ENCODE measurements at places on chromosomes 3 and 15.

GRCh38 chr3:33128706-33129105 is 14.9 kb downstream of the CRTAP start:
- no peak for DNase-seq

GRCh38 chr15:72496783-72497182 is 22.7 kb downstream of the ARIH1 start:
- no peak for DNase-seq

DNA sequence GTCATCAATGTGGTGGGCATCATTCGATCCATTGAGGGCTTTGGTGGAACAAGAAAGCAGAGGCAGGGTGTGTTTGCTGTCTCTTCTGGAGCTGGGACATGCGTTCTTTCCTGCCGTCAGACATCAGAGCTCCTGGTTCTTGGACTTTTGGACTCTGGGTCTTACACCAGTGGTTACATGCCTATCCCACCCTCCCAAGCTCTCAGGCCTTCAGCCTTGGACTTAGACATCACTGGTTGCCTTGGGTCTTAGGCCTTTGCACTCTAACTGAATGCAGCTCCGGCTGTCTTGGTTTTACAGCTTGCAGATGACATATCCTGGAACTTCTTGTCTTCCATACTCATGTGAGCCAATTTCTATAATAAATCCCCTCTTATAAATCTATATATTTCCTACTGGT is 8.1 kb upstream of the MASP1 start:
- DNase-seq = no peak

DNA sequence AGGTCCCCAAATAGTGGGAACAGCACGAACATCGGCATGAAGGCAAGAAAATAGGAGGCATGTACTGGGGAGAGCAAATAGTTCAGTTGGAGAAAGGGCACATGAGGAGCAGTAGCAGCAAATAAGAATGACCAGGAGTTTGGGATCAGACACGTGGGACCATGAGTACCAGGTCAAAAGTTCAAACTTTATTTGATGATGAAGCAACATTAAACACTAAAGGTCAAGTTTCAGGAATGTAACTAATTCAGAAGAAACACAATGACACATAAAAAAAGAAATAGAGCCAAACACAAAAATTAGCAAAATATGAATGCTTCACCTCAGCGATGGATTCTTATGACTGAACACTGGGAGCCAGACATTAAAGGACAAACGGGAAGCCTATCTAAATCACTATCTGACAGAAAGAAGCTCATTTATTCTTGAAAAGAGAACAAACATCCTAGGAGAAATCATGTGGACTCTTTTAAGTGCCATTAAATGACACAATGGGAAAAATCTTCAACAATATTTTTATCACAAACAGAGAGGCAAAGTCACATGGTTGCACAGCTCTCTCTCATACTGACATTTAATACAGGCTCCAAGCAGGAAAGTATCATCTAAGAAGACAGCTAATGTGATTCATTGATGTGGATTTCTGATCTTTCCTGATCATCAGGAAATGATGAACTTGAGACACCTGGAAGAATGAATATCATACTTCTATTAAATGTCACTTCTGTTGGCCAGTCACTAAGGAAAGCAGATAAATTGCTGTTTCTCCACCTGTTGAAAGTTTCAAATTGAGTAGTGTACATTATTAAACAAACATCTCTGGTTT is 216.9 kb upstream of the THBS1 start:
- DNase-seq = no peak

DNA sequence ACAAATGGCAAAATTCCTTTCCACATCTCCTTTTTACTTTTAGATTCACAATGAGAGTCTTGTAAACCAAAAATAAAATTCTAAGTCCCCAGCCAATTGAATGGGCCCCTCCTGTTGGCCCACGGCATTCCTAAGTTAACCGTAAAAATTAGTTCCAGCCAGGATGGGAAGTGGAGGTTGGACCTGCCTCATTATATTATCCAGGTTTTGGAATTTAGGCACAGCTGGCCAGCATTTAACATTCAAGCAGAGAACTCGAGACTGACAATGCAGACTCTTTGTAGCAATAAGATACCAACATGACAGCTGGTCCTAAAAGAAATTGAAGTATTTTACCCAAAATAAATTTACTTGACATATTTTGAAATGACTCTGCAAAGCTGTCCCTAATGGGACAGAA is 321.0 kb upstream of the NAALADL2 start:
- no peak for DNase-seq

- DNase-seq = no peak
These were observed 57.2 kb upstream of the SLC7A14 start for GRCh38 chr3:170642882-170643601.

- no peak for DNase-seq
These were observed 26.9 kb downstream of the GRAMD2A start for GRCh38 chr15:72170691-72171090.

DNA sequence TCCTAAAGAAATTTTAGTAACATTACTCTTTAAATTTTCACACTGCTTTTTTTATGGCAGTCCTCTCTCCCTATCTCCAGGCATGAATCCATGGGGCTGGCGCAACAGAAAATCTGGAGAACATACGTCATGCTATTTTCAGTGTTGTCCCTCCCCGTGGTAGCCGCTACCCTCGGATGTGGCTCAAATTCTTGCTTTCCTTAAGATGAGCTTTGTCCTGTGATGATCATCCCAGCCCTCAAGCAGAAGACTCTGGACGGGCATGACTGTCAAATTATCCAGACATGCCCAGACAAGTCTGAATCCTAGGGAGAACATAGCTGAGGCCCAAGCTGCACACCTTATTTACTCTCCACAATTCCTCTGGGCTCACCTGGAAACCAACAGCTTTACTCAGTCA is 49.1 kb downstream of the FMN1 start:
- no peak for DNase-seq

DNA sequence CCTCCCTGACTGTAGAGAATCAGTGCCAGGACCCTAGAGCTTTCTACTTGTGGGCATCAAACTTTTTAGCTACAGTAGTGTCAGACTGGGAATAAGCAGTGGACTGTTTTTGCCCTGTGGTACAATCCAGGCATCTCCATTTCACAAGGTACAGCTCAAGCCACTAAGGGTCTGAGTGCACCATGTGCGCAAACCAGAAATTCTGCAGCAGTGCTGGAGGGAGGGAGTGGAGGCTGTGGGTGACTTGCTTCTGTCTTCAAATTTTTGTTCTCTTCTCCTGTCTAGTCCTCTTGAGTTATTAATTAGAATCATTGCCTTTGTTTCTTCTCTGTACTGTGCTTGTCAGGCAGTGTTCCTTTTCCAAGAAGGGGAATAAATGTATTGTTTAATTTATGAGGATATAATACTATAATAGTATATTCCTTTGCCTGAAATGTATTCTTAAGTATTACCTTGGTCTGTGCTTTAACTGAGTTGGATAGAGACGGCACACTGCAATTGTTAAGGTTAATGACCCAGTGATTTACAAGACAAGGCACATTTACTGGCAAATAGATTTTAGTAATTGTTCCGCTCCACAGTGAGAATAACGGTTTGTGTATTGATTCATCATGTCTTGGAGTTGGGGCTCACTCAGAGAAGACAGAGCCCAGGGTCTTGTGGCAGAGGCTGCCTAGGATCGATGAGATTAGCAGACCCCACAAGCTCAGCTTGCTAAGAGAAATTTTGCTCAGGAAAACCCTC is 390.6 kb upstream of the CFAP20DC start:
- DNase-seq = no peak

DNA sequence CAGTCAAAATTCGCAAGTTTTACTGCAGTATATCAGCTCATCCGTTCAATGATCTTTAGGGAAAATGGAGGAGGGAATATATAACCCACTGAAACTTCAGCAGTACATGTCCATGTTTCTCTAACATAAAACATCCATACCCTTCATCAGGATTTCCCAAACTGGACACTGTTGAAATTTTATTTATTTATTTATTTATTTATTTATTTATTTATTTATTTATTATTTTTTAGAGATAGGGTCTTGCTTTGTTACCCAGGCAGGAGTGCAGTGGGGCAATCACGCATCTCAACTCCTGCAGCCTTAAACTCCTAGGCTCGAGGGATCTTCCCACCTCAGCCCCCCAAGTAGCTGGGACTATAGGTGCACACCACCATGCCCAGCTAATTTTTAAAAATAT is 14.8 kb upstream of the HLTF start:
- no peak for DNase-seq

DNA sequence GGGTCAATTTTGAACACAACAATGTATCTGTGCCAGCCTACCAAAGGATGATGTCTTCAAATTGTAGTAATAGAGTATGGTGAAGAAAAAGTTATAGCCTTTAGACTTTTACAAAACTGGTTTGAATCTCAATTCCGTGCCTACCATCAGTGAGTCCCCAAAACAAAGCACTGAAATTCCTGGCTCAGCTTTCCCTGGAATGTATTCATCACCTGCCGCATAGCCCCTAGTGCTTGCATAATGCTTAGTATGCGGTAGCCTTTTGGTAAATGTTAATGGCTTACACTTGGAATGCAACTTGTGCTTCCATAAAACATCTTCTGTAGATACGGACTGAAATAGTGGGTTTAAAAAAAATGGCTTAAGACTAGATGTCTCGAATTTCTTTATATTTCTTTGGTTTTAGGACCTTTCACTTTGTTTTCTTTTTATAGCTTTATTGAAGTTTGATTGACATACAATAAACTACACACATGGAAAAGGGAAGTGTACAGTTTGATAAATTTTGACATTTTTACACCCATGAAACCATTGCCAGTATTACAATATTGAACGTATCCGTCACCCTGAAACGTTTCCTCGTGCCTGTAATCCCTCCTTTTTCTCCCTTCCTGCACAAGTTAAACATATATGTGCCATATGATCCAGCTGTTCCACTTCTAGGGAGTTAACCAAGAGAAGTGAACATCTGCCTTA is 12.1 kb downstream of the SACM1L start:
- no peak for DNase-seq

DNA sequence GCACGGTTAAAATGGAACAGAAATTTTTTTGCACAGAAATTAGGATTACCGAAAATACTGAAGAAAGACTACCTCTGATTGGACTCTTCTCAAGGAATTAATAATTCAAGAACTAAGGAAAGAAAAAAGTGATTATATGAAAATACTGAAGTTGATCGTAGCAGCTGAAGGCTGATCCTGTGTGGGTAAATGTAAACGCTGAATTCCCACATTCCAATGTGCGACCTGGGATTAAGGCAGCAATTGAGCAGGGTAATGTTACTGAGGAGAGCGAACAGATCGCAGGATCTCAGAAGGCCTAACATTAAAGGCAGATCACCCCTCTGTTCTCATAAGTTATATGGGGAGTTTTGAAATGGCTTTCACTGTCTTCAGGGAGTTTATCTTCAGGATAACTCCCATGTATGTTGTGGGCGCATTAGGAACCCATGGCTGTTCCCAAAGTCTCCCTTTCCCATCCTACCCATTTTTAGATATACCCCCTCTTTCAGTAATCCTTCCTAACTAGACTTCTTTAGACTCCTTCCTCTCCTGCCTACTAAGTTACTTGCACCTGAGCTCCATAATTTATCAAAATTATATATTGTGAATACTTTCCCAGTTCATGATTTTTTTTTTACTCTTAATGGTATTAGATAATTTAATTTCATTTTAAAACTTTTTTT is 1.0 kb upstream of the UBL7 start:
- DNase-seq = peak; percentile 12

DNA sequence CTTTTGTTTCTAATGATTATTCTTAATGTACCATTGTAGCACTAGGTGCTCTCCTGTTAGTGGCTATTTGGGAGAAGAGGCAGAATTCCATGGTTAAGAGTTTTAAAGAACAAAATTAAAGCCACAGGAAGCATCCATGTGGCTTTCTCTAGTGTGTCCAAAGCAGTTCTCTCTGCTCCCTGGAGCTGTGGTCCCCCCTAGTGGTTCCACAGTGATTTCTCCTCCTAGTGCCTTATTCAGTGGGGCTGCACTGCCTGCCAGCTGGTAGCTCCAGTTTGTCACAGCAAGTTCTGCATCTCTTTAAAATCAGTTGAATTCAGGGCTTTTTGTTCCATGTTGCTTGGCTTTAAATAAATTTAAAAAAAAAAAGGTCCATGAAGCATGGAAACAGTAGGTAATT is 39.6 kb upstream of the FAM98B start:
- DNase-seq = peak; percentile 55

GRCh38 chr3:66425032-66425431 is 75.8 kb downstream of the LRIG1 start:
- no peak for DNase-seq

DNA sequence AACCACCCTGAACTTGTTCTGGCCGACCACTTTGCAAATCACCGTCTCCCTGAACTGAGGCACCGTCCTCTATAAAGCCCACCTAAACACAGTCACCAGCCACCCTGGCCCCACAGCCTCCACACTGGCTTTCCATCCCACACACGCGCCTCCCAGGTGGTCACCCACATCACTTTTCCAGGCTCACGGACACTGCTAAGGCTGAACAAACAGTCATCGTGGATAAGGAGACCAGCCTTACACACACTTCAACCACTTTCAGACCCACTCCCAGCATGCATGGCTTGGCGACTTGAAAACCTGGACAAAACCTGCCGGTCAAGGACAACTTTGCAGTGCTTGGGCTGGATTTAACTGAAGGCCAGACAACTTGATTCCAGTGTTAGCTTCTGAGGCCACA is 8.4 kb downstream of the CHSY1 start:
- no peak for DNase-seq

DNA sequence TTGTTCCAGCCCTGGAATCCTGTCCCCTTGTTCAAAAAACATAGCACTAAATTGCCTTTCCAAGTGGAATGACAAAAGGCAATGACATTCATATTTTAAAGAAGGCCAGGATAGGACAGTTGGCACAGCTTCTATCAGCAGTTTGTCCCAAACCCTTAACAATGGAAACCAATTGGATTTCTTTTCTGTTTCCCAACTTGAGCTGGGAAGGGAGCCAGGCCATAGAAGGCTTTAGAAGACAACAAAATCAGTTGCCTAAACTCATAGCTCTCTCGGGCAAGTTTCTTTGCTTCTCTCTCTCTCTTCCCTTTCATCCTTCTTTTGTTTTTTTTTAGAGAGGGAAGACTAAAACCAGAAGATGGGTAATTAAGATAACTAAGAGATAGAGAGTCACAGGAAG is 227.7 kb upstream of the TPRG1 start:
- no peak for DNase-seq

DNA sequence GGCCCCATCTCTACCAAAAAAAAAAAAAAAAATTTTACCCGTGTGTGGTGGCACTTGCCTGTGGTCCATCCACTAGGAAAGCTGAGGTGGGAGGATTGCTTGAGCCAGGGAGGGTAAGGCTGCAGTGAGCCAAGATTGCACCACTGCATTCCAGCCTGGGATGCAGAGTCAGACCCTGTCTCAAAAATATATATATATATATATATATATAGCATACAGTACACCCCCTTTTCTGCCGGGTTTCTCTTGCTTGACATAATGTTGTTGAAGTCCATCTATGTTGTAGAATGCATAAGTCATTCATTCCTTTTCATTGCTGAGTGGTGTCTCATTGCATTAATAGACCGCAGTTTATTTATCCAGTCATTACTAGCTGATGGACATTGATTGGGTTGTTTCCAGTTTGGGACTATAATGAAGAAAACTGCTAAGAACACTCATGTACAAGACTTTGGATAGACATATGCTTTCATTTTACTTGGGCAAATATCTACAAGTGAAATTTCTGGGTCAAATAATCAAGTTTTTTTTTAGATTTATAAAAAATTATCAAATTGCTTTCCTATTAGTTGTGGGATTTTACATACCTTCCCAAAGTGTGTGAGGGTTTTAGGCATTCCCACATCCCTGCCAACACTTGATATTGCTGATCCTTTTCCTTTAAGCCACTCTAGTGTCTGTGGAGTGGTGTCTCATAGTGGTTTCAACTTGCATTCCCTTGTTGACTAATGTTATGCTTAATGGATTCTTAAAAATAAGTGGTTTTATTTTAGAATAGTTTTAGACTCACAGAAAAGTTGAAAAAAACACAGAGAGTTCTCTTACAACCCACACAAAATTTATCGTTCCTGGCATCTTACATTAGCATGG is 2.1 kb upstream of the PRR20G start:
- no peak for DNase-seq
